ENCODE measurements at places on chromosomes 13 and 19.

- no peak for DNase-seq
Observed at GRCh38 chr13:110410000-110410399, 102.9 kb downstream of the COL4A2 start.

GRCh38 chr13:49938921-49939320 lies 2.8 kb upstream of the SPRYD7 start:
- no peak for DNase-seq

GRCh38 chr19:15759962-15760565 lies 22.3 kb downstream of the OR10H3 start:
- DNase-seq = no peak

- no peak for DNase-seq
Observed at GRCh38 chr13:109355875-109356434, 430.4 kb downstream of the IRS2 start.

DNA sequence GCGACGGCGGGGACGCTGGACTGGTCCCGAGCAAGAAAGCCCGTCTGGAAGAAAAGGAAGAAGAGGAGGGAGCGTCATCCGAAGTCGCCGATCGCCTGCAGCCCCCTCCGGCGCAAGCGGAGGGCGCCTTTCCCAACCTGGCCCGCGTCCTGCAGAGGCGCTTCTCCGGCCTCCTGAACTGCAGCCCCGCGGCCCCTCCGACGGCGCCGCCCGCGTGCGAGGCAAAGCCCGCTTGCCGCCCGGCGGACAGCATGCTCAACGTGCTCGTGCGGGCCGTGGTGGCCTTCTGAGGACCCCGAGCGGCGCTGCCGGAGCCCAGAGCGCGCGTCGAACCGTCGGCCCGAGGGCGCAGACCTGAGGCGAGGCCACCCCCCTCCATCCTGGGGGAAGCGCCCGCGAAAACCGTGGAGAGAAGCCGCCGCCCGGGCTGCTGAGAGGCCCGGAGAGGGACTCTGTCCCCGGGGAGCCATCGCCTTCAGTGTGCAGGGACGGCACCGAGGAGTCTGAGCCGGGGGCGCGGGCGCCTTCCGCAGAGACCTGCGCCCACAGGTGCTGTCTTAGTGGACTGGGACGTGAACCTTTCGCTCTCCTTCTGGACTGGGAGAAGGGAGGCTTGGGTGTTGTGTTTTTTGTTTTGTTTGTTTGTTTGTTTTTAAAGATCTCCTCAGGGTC lies 3.5 kb downstream of the IER2 start:
- no peak for DNase-seq

- no peak for DNase-seq
Observed at GRCh38 chr19:12985049-12985776, 10.1 kb upstream of the NFIX start.

- no peak for DNase-seq
Observed at GRCh38 chr19:7968008-7968795, 24.7 kb upstream of the TIMM44 start.

DNA sequence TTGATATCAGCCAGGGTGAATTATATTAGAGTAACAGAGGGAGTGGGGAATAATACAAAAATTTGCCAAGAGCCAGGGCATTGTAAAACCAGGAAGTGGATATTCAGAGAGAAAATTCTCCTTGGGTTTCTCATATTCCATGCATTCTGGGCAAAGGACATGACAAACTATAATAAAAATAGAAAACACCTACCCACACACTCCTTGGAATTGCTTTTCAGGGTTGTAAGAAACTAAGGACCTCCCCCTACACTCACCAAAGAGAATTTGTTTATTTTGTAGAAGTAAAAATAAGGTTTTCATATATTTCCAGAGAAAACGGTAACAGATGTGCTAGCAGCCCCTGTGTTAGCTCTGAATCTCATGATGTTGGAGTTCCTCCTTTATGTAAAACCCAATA lies 649.6 kb downstream of the SLITRK1 start:
- DNase-seq = no peak

DNA sequence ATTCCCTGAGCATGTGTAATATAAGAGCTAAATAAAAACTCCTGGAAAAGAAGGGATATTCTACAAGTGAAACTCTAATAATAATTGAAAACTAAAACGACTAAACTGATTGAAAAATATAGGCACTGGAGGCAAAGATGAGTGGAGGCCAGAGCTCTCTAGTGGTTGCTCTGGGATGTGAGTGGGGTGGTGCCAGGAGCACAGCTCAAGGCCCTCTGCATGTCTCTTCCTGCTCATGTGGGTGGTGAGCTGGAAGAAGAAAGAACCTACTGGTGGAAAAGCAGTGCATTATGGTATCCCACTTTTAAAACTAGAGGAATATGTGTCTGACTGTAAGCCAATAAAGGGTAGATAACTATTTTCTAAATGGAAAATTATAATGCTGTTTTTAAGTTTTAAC lies 15.8 kb upstream of the ARHGEF7 start:
- DNase-seq = peak; percentile 7

DNA sequence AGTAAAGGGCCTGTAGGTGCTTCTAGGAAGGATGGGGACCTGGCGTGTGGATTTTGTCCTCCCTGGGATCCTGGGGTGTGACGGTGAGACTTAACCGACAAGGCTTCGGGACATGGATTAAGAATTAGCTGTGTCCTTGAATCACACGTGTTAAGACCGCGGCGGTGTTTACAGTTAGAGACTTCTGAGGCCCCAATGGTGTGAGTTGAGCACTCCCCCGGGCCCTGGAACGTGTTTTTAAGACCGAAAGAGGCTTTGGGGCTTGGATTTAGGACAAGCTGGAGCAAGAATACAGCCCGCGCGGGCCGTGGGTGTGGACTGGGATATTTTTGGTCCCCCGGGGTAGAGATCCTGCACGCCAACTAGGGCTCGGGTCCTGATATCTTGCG lies 1.2 kb upstream of the SLC27A1 start:
- DNase-seq = no peak

- DNase-seq = peak; percentile 95
Observed at GRCh38 chr19:47240996-47241918, 10.3 kb upstream of the BBC3 start.

DNA sequence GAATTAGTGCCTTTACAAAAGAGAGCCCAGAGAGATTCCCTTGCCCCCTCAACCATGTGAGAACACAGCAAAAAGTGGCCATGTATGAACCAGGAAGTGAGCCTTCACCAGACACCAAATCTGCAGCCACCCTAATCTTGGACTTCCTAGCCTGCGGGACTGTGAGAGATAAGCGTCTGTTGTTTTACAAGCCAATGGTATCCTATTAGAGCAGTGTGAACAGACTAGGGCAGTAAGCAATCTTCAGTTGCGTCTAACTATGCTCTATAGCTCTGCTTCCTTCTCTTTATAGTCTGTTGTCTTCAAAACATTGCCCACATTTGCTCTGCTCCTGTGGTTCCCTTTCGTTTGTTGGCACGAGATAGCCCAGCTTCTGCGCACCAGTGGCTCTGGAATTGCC lies 109.5 kb upstream of the FNDC3A start:
- DNase-seq = no peak

DNA sequence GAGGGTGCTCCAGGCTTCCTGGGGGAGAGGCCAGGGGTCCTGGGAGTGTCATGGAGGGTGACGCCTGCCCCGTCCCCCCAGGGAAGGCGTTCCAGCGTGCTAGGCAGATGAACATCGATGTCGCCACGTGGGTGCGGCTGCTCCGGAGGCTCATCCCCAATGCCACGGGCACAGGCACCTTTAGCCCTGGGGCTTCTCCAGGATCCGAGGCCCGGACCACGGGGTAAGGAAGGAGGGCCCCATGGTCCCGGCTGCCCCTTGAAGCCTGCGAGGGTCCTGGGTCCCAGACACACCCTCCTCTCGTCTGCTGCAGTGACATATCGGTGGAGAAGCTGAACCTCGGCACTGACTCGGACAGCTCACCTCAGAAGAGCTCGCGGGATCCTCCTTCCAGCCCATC lies 11.4 kb downstream of the PTGER1 start:
- no peak for DNase-seq

GRCh38 chr13:52127378-52127777 lies 1.5 kb downstream of the NEK5 start:
- no peak for DNase-seq

DNA sequence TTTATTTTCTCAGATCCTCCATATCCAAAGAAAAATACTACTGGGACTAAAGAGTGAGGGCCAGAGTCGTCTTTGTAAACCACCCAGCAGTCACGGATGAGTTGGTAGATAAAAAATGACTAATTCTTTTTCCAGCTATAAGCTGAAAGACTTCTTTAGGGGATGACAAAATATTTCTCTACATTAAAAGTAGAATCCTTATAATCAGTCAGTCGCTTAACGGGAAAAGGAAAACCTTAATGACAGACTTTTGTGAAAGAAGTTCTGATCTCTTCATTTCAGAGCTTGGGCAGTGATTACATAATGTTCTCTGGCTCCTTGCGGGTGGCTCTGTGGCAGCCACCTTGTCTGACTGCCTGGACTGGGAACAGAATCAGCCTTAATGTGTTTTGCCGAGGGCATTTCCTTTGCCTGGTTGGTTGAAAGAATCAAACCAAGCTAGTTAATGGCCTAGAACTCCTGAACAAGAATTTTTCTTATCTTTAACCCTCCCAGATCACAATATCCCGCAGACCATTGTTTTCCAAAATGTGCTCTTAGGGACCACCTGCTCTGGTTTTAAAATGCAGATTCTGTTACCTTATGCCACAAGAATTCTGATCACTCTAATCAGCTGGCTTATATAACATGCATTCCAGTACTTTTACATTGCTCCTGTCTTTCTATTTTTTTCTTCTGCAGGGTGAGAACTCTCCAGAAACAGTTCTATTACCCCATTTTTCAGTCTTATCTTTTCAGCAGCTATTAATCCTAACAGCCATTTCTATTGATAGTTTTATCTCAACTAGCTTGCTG lies 2.5 kb downstream of the ITM2B start:
- DNase-seq = peak; percentile 66

- DNase-seq = no peak
Observed at GRCh38 chr19:12137221-12137940, 2.8 kb downstream of the ZNF20 start.

DNA sequence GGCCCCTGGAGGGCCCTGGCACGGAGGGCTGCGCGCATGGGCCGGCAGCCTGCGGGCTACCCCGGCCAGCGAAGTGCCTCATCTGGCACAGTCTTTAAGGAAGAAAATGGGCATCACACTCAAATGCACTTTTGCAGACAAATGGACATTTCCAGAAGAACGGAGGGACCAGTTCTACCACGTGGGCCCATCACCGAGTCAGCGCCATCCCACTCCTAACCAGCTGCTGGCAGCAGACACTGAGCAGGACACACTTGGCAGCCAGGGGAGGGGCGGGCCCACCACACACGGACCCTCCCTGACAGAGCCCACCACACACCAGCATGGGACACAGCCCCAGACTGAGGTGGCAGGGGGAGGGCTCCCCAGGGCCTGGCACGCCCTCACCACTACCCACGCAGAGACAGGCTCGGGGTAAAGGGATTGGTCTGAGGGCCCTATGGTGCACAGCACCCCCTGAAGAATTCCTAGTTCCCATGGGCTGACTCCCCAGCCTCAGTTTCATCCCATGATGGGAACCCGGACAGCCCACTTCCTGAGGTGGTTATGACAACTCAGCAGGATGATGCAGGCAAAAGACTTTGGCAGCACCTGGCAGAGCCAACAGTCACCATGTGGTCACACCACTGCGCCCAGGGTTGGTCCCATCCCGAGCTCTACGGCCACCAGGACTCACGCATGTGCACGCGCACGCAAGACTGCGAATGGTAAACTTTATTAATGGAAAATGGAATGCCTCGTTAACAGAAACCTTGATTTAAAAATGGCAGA lies 18.7 kb upstream of the TINCR start:
- no peak for DNase-seq

- no peak for DNase-seq
Observed at GRCh38 chr19:45040059-45040771, 1.4 kb downstream of the CLASRP start.

DNA sequence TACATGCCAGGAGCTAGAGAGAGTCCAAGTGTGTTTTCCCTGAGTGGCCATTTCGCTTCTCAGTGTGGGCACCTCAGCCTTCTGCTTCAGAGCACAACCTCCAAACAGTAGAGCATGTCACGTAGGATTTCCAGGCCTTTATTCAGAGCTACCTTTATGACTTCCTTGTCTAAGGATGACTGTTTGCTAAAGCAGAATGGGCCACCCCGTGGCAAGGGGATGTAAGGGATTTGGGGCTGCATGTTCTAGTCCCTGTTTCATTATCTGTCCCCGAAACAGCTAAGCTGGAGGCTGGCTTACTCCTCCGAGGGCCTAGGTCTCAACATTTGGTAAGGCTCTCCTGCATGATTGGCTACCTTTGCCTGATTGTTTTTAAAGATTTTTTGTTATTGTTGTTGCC lies 6.0 kb downstream of the RNASEH2B start:
- DNase-seq = no peak

GRCh38 chr13:74135326-74136083 lies 1.3 kb upstream of the KLF12 start:
- peak; percentile 76 for DNase-seq

DNA sequence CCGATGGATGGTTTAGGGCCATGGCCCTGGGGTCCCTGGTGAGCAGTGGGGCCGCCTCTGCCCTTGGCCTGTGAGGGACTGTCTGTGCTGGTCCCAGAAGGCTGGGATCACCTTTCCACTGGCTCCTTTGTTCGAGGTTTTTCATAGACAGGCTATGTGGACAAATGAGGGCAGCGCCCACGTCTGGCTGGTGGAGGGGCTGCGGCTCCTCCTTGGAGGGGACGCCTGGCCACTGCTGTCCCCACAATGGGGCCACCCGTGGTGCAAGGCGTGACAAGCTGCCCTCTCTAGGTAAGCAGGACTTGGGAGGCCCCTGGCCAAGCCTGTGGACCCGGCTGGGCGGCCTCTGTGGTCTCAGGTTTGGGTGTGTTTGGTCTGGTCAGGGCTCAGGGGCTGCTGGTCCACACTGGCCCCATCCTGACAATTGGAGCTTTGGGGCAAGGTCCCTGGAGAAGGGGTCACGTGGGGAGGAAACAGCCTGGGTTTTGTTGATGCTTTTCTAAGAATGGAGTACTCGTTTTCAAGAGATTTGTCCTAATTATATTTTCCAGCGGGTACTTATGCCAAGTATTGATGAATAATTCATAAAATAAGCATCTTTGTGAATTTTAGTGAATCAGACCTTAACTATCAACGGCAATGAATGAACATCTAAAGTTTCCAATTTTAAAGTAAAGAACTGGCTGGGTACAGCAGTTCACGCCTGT lies 33.3 kb downstream of the MCF2L start:
- no peak for DNase-seq

GRCh38 chr13:110546926-110547325 lies 14.6 kb downstream of the RAB20 start:
- peak; percentile 97 for DNase-seq

DNA sequence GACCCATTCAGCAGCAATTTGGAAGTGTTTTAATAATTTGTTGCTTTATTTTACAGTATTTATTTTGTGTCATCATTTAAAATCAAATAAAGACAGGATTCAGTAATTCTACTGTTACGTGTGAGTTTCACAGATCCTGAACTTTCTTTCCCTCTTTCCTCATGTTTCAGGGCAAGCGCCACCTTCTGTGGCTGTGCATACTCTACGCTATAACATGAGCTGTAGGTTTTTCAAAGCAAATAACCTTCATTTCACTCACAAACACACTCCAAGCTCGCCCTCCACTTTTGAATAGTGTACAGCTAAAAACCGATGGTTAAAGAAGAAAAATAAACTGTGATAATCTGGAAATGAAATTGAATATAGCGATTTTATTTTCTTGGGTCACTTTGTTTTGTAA lies 753.3 kb downstream of the OLFM4 start:
- DNase-seq = no peak

All from epithelial cell of esophagus (primary cell).